ENCODE measurements at places on chromosomes 2 and 18.

DNA sequence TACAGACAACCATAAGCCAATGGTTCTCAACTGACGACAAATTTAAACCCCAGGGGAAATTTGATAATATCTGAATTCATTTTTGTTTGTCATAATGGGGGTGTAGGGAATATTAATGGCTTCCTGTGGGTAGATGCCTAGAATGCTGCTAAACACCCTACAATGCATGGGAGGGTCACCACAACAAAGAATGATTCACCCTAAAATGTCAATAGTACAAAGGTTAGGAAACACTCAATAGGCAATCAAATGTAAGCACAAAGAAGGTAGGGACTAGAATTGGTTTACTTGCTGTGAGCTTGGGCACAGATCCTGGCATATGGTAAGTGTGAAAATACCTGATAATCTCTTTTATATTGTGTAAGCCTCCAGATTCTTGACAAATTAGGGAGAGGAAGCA lies 20.1 kb upstream of the FANCL start:
- no peak for DNase-seq

GRCh38 chr2:160334028-160334741 lies 134.1 kb upstream of the ITGB6 start:
- DNase-seq: peak; percentile 16

DNA sequence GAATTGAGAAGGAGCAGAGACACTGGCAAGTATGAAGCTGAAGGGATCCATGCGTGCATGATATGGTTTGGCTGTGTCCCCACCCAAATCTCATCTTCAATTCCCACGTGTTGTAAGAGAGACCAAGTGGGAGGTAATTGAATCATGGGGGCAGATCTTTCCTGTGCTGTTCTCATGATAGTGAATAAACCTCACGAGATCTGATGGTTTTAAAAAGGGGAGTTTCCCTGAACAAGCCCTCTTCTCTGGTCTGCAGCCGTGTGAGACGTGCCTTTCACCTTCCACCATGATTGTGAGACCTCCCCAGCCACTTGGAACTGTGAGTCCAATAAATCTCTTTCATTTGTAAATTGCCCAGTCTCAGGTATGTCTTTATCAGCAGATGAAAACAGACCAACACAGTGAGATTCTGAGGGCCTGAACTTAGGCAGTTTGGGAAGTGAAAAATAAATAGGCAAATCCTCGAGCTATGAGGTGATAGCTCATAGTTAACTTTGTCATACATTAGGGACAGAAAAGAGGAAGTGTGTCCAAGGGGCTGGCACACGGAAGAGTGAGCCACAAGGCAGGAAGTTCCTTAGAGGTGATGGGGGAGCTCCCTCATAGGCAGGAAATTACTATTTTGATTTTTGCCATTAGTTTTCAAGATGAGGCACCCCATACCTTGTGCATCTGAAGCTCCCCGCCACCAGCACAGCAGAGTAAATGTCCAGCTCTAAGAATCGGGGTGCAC lies 658.8 kb upstream of the ID2 start:
- DNase-seq: no peak

DNA sequence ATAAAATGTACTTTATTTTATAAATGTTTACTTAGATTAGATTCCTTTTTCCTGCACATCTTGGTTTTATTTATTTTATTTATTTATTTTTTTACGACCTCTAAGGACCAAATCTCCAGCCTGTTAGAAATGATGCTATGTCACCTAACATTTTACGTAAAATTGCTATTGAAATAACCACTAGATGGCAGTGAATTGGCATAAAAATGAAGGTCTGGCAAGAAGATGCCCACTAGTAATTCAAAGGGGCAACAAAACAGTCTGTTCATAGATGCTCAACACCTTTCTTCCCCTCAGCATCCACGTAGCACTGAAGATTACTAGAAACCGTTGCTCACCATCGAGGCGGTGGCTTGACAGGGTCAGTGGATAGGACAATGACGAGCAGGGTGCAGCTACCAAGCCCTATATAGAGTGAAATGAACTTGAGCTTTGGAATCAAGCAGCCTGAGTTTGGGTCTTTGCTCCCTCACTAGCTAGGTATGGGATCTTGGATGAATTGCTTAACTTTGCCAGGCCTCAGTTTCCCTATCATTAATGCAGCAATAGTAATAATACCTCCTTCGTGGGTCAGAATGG lies 128.7 kb upstream of the L3MBTL4 start:
- no peak for DNase-seq

DNA sequence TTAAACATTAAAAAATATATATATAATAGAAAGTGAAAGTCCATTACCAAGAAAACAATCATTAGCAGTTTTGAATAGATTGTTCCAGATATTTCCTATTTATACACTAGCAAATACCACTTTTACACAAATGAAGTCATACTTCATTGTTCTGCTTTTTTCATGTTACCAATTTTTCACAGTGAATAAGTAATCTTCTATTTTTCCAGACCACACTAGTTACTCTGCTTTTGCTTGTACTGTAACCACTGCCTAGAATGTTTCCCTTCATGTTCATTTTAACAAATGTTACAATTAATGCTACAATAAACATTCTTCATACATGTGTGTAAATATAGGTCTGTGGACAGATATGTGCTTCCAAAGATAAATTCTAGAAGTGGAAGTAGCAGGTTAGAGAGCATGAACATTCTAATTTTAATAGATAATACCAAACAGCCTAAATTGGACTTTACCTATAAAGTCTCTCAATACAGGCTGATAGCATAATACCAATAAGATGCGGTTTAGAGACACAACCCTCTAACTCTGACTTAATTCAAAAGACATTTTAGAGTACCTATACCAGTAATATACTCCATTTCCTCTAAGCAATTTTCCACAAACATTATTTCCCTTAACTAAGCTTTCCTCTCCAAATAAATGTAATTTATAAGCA lies 17.0 kb downstream of the ITSN2 start:
- no peak for DNase-seq

- DNase-seq: no peak
Measured at GRCh38 chr18:9571546-9571945, 42.8 kb downstream of the PPP4R1 start.

DNA sequence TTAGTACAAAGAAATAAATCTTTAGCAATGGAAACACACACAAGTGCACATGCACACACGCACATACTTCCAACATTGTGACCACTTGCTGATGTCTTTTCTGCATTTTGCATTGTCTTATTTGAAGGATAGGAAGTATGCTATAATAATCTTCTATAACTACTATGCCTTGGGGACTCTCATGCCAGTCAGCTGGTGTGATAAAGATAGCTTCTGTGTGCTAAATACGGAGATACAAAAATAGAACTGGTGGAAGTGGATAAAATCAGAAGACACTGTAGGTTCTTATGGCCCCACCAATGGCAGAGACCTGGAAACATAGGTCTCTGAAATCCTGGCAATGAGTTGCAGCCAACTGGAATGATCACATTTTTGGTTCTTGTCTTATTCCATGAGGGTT lies 31.5 kb upstream of the RASGRP3 start:
- DNase-seq: no peak

GRCh38 chr2:233817361-233817911 lies 36.9 kb downstream of the HJURP start:
- no peak for DNase-seq

DNA sequence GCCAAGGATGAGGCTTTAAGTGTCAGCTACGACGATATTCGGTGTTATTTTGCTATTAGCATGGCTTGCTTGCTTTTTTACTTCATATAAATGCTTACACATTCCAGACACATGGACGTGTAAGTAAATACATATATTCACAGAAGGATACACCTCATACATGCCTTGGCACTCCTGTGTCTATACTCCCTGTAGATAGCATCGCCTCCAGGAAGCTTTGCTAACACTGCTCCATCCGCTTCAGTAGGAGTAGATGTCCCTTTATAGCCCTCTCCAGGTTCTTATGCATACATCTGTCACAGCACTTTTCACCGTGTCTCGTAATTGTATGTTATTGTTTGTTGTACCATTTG lies 27.5 kb upstream of the KCTD1 start:
- no peak for DNase-seq

DNA sequence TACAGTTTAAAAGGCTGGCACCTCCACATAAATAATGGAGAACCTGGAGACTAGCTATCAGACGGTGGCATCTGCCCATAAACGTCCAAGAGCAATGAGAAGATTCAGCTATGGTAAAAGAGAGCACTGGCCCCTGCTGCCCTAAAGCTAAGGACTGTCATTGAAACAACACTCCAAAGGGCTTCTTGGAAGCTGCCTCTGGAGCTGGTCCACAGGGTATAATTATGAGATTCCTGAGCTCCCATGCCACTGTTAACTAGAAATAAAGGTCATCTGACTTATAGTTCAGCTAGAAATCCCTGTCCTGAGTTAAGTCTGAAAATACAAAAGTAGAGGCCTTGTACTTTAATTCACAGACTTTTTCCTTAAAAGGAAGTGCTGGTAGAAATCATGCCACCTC lies 39.9 kb upstream of the RBMS1 start:
- no peak for DNase-seq

GRCh38 chr2:215419769-215420470 lies 15.9 kb downstream of the FN1 start:
- DNase-seq: no peak

DNA sequence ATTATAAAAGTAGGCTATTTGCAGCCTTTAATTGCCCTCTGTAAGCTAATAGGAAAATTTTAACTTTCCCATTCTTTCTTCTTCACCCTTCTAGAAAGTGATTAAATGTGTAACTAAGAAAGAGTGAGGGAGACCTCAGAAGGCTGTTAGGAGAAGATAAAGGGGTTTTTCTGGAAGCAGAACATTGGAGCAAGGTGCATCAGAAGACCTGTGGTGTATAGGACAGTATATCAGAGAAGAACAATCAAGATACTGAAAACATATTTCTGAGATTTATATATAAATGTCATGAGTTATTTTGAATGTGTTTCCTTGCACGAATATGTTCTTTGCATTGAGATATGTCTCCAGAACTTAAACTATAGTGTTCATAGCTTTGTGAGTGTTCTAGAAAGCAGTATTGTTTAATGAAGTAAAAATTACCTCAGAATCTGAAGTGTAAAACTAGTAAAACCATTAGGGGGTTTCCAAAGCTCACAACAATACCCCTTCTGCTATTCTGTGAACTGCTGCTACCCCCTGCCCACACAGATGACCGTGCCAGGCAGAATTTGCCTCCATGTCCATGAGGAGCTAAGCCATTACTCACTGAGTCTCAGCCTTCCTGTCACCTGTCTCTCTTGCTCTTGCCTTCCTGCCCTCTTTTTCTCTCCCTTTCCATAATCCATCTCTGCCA lies 537.9 kb downstream of the EPHA4 start:
- DNase-seq: no peak

DNA sequence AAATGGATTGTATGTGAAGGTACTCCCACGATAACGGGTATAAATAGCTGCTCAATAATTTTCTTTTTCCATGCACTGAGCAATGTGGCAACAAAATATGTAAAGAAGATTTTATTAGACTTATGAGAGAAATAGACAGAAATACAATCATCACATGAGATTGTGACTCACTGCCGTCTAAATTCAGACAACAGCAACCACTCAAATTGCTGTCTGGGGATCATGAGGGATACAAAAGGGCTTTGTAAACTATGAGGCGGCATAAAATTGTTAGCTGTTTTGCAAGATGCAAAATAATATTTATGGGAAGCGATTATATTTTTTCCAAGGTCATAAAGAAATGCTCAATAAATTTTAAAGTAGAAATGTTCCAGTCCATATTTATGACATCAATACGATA lies 259.1 kb upstream of the AGAP1 start:
- no peak for DNase-seq

- no peak for DNase-seq
Measured at GRCh38 chr2:128306081-128306930, 12.4 kb downstream of the HS6ST1 start.

DNA sequence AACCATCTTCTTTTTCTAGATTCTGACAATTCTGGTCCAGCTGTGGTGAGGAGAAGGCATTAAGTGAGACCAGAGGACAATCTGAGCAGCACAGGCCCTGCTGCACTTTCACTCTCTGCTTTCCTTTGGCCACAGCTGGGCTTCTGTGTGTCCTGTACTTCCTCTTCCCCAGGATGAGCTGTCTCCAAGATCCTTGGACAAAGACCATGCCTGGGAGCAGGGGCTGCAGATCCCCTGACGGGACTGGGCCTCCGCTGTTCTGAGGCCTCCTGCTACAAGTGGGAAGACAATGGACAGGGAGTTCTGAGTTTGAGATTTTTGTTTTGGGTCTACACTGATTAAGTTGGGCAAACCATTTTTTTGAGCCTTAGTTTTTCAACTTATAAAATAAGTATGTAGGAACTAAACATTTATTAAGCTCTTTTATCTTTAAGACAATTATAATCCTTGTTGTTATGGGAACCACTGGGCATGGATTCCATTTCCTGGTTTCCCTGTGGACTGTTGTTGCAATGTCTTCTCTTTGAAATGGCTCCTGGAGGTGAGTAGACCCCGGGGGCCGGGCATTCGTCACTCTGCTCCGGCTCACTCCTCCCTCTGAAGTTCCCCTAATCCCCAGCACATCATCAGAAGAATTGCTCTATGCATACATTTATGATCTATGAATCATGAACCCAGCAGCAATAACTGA lies 266.6 kb downstream of the ACTR3 start:
- no peak for DNase-seq

- no peak for DNase-seq
Measured at GRCh38 chr18:63302220-63302619, 17.3 kb downstream of the BCL2 start.

DNA sequence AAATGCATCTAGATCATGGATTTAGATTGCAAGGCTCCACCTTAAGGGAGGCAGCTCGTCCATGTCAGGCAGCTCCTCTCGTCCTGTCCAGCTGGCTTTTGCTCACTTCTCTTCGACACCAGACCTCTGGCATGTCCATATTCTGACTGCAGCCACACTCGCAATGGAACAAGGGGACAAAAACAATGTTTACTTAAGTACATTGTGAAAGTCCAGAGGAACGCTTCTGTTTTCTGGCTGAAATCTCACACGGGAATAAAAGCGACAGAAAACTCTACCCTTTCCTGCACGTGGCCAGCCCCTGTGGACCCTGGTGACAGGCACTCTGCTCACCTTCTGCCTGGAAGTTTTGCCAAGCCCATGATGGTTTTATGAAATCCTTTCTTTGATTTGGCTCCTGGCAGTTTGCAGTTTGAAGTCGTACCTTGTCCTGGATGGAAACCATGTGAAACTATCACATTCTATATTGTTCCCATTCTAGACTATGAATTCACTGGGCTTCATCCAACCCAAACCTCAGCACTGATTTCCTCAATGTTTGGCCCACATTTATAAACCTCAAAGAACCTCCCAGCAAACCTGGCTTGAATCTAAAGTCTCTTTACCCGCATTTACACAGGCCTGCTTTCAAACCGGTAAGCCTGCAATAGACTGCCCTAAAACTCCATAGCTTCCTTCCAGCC lies 134.3 kb upstream of the PIEZO2 start:
- no peak for DNase-seq

GRCh38 chr2:168515502-168515901 lies 59.4 kb downstream of the CERS6 start:
- DNase-seq: no peak
